AG09319 (cell line): ENCODE measurements at places on chromosomes 4 and X.

- no peak for DNase-seq
These were observed 7.5 kb upstream of the CXCL6 start for GRCh38 chr4:73828956-73829355.

DNA sequence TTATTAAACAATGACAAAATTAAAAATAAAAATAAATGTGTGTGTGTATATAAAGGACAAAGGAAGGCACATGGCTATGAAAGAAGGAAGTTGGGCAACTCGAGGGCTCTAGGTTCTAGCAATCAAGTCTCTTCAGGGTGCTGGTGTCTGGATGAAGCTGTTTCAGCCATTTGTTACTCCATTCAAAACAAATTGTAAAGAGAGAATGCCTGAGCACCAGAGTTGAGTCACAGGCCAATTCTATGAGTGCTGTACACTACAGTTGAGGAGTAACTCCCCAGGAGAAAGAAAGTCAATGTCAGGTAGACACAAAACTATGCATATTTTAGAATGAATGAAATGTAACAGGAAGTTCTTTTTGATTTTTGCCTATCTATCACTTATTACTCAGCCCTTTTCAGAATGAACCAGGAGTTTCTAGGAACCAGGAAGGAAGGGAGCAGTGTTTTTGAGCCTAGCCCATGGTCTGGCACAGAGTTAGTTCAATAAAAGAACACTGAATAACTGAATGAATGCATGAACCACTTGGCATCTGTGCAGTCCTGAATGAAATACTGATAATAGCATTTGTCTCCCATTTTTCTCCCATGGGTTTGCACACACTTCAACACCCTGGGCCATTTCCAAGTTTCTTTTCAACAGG is 151.7 kb upstream of the CPEB2 start:
- DNase-seq = no peak

GRCh38 chrX:153816831-153817690 is 13.3 kb downstream of the PDZD4 start:
- no peak for DNase-seq

GRCh38 chrX:28920153-28920943 is 333.1 kb downstream of the IL1RAPL1 start:
- no peak for DNase-seq

DNA sequence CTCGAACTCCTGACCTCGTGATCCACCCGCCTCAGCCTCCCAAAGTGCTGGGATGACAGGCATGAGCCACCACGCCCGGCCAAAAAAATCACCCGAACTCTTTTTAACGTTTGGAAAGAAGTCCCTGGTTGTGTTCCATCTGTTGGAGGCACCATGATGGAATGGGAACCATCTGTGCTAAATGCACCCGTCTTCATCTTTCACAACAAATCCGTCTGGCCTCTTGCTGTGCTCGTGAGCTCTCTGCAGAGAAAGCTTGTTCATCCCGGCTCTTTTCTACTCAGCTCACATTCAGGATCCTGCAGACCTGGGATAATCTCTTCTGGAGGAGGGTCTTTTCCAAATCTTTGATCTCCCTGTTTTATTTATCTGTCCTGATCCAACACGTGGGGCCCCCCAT is 188.8 kb downstream of the CRLF2 start:
- no peak for DNase-seq
